ENCODE measurements at places on chromosomes 16 and 17.

- no peak for DNase-seq
Measured at GRCh38 chr16:68236137-68236825, 354 bp upstream of the ESRP2 start.

DNA sequence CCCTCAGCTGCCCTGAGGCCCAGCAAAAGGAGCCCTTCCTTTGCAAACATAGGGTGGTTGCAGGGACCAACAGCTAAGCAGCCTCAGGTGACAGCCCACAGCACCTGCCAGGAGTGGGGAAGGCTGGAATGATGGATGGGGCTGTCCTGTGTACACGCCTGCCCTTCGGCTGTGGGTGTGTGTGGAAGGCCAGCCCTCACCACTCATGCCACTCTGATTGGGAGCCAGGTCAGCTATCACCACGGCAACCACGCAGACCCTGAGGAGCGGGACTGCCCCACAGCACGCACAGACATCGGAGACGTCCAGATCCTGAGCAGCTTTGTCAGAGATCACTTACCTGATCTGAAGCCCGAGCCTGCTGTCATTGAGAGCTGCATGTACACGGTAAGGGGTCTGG is 11.9 kb downstream of the PIPOX start:
- DNase-seq, result no peak

- DNase-seq, result no peak
Measured at GRCh38 chr17:31752584-31752983, 106.5 kb downstream of the COPRS start.

GRCh38 chr16:58733248-58733670 is 857 bp downstream of the GOT2 start:
- no peak for DNase-seq
